ENCODE measurements at places on chromosomes 6 and 20. TPM values are rescaled to one million over a fixed set of nuclear protein-coding genes. Genes with fewer than 3 reads are reported as not detected.

The SLC22A16 gene
- not detected for total RNA-seq

The HSPA1L gene
- total RNA-seq: 1.1 TPM

The CRISP3 gene
- total RNA-seq: not detected

The CCDC170 gene
- total RNA-seq: 0.10 TPM

The NHLRC1 gene
- total RNA-seq: not detected

GRCh38 chr20:48722737-48723191, 105.0 kb downstream of the PREX1 start:
- DNase-seq: peak; percentile 19

GRCh38 chr6:40410821-40411220, 176.3 kb downstream of the LRFN2 start:
- DNase-seq: no peak

DNA sequence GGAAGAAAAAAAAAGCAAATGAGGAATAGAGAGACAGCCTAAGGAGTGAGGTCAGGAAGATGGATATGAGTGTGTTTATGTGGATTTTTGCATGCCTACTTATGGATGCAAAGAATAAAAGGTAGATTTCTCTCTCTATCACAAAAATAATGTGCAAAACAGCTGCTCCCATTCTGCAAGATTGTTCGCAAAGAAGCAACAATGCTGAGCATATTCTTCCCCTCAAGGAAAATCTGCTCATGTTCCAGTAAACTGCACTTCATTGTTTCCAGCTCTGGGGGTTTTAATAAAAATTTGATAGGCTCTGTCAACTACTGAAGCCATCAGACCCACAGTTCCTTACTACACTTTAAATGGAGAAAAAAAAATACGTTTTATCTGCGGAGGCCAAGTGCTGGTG, 177.3 kb downstream of the COL9A1 start:
- no peak for DNase-seq

GRCh38 chr6:81792826-81793225, 40.3 kb upstream of the TENT5A start:
- DNase-seq: peak; percentile 51

DNA sequence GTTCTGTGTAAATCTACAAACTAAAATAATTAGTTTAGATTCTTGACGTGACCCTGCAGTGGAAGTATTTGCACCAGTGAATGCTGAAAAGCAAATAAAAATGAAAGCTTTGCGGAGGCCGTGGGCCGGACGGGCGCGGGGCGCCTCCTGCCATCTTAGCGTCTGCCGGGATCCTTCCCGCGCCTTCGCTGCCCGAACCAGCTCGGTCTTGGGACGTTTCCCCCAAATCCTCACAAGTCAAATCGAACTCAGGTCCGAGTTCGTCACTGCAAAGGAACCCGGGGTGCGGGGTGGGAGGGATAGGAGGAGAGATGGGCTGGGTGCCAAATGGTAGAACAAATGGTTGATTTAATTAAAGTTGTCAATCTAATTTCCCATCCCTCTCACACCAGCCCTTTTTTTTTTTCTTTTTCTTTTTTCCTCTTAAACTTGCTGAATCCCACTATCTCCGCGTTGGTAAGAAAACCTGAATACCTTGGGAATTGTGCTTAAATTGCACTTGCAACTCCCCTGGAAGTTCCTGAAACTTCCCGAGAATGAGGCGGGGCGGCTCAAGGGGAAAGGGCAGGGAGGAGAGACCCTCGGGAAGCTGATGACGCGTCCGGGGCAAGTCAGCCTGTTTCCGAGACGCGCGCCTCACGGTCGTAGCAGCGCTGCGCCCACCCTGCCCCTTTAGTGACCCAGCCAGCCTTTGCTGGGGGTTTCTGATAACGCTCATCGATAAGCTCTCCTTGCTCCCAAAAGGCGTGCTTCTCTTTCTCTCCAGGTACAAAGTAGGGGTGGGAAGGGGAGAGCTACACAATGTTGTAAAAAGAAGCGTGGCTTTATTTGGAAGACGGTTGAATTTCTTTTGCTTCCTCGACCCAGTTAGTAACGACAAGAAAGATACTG, 1.8 kb downstream of the GJA1 start:
- DNase-seq: peak; percentile 49

GRCh38 chr20:34403908-34404307, 40.8 kb downstream of the ITCH start:
- no peak for DNase-seq

DNA sequence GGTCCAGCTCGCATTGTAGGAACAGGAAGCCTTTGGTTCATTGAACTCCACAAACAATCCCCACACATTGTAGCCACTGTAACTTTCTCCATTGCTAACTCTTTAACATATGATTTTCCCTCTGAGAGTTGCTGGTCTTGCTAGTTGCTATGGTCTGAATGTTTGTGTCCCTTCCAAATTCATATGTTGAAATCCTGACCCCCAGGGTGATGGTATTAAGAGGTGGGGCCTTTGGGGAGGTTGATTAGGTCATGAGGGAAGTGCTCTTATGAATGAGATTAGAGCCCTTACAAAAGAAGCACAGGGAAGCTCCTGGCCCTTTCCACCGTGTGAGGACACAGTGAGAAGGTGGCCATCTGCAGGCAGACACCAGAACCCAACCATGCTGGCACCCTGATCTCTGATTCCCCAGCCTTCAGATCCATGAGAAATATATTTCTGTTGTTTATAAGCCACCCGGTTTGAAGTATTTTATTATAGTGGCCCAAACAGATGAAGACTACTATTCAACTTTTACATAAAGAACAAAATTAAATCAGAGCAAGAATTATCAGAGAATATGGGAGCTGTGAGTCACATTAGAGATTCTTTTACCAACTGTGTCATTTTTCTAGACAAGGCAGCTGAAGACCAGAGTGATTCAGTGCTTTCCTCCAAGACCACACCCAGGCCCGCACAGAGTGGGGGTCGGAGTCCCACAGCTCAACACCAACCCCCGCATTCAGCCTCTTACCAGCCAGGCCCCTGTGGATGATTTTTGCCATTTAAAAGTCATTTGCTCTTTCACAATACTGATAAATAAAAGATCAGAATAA, 143.0 kb downstream of the SAMD5 start:
- peak; percentile 57 for DNase-seq

DNA sequence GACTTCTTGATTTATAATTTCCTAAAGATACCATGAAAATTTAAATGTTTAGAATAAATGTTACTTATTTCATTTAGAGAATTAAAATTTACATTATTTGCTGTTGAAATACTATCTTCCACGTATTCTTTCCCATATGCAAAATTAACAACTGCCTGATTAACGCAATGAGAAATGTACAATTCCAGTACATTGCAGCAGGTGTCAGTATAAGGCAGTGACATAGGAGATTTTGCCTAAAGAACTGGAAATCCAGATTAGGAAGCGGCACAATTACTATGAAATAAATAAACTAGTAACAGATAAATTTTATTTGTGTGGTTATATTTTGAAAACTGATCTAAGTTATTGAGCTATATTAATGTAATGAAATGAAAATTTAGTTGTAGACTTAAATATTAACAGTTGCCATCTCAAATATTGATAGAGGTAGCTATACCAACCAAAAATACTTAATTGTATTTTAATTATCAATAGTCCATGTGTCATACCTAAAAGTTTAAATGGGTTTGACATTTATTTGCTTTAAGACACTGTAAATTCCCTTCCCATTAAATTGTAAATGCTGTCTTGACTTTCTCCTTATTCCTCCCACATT, 300.2 kb downstream of the UTRN start:
- DNase-seq: no peak

GRCh38 chr6:106119546-106119945, 33.4 kb downstream of the PRDM1 start:
- DNase-seq: no peak

DNA sequence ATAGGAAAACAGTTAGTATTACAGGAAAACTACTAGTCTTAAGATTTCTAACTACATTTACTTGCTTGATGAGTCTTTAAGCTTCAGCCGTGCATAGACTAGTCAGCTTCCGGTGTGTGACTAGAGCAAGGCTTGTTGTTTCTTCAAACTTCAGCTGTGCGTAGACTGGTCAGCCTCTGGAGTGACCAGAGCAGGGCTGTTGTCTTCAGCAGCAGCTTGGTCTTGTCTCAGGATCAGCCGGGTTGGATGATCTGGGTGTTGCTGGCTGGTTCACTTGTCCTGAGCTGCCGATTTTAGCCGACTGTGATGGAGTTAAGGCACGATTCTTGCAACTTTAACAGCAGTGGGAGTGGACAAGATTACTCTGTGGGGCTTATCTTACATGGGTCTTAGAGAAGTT, 44.7 kb downstream of the HLA-C start:
- DNase-seq: no peak

DNA sequence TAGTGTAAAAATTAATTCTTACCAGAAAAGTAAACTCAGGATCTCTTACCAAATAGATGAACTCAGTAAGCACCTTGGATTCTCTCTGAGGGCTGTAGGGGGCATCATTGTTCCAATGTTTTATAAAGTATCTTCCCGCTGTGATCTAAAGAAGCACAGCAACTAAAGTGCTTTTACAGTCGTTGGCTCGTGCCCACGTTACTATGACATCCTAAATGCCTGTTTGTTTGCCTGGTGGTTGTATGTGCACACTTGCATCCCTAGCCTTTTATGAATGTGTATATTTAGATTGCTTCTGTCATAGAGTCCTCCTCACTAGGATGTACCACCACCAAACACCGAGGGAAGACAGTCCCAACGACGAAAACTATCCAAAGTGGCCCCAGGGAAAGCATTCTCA, 34.5 kb downstream of the SLX4IP start:
- DNase-seq: peak; percentile 69

GRCh38 chr6:116106146-116106545, 5.5 kb downstream of the NT5DC1 start:
- DNase-seq: peak; percentile 61

GRCh38 chr6:47490676-47491075, 13.1 kb downstream of the CD2AP start:
- no peak for DNase-seq

- DNase-seq: no peak
Measured at GRCh38 chr6:37600312-37600916, 97.3 kb downstream of the MDGA1 start.

DNA sequence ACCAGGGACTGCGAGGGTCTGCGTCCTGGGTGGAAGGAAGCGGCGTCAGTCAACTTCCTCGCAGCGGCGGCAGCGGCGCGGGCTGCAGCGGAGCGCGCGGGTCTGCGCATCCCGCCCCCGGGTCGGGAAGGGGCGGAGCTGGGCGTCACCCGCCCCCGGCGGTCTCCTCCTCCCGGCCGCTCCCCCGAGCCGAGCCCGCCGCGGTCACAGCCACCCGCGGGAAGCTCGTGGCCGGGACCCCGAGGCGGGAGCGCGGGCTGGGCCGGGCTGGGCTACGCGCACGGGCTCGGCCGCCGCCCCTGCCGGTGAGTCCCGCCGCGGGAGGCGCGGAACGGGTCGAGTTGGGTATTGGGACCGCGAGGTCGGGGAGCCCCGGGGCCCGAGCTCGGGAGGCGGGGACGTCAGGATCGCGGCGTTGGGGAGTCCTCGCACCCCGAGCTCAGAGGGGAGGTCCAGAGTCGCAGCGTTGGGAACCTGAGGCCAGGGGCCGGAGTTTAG, at the start of gene PAQR8:
Gene PAQR8 (plus strand): TSS at position 207 of the 498 bp plus-strand sequence. CDS start 41,063 bp downstream, outside the sequence.
- peak; percentile 39 for DNase-seq

DNA sequence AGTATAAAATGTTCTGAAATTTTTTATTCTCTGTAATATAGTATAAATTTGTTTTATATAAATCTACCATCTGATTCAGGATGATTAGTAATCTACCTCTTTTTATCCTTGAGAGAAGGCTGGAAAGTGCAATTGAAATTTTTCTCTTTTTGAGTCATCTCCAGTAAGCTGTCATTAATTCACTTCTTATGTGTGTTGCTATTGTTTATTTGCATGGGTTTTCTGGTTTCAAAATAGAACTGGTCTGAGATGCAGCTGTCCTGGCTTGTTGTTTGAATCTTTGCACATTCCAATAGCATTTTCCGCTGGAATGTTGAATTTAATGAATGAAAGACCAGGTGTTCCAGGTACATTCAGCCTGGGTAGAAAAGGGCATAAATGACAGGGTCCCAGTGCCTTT, 24.3 kb upstream of the TAB2 start:
- DNase-seq: no peak

DNA sequence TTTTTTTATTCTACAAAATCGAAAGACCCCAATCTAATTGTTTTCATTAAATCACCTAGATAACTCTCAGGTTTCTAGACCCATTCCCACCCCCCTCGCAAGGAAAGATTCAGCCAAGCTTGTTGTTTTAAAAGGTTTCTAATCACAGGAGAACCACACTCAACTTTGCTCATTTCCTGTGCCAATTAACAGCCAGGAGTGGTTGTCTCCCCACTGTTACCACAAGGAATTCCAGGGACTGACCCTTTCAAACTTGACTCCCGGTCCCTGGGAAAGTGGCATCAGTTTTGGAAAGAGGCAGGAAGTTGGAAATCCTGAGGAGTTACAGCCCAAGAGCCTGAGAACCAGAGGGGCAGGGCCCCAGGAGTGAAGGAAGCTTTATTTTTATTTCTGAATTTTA, 561.3 kb upstream of the JAG1 start:
- DNase-seq: peak; percentile 93

DNA sequence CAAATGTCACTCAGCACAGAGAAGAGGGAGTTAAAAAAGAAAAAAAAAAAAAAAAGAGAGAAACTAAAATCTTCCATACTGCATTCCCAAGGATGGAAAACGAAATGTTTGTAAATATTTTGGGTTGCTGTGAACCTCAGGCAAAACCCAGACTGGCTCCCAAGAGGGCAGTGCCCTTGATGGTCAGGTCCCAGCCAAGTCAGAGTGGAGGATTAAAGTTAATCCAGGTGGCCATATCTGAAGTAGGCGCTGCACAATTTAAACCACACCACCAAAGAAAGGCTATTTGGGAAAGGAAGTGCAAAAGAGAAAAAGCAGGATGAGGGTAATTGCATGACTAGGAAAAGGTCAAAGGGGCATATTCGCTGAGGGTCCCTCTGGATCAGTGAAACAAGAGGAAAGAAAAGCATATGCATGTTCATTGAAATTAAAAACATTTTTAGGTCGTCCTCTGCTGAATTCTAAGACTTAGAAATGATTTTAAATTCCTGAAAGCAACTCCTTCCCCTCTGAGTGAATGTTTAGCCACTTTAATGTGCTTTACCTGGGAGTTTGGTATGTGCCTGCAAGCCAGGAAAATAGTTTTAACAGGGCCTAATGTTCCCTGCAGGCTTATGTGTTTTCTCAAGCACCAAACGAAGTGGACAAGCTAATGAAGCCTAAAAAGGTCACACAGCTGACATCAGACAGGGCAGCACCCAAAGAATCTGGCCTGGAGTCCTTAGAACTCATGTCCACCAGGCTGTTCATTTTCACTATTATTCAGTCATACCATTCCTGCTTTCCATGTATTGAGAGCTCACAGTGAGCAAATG, 159.1 kb downstream of the HACE1 start:
- DNase-seq: no peak
